ENCODE measurements at places on chromosomes 5 and 9. TPM values are rescaled to one million over a fixed set of nuclear protein-coding genes. Genes with fewer than 3 reads are reported as not detected.

IL13 gene
- total RNA-seq = not detected

GRCh38 chr5:172748341-172748843, 22.6 kb downstream of the DUSP1 start:
- H3K4me1 ChIP-seq = peaks cover 3% of the 10 kb centered on the region
- H3K27me3 ChIP-seq = no peaks in the 10 kb centered on the region
- no peak for DNase-seq
- no peak overlapping the region for H3K4me3 ChIP-seq

- no peaks in the 10 kb centered on the region for H3K27me3 ChIP-seq
- no peak overlapping the region for H3K4me3 ChIP-seq
- DNase-seq = no peak
- no peak overlapping the region for H3K27ac ChIP-seq
Observed at GRCh38 chr5:131413605-131414559, 150.0 kb downstream of the CDC42SE2 start.

GRCh38 chr9:91865041-91865440, 85.0 kb downstream of the ROR2 start:
- no peaks in the 10 kb centered on the region for H3K4me1 ChIP-seq
- DNase-seq = no peak
- no peak overlapping the region for H3K4me3 ChIP-seq
- no peaks in the 10 kb centered on the region for H3K27me3 ChIP-seq

- H3K27me3 ChIP-seq = no peaks in the 10 kb centered on the region
- H3K36me3 ChIP-seq = no peaks in the 10 kb centered on the region
- no peak overlapping the region for H3K4me3 ChIP-seq
- no peak for DNase-seq
- no peaks in the 10 kb centered on the region for H3K4me1 ChIP-seq
Observed at GRCh38 chr9:14455243-14455642, 141.3 kb upstream of the NFIB start.

GRCh38 chr5:103840600-103840999, 278.0 kb upstream of the NUDT12 start:
- no peaks in the 10 kb centered on the region for H3K4me1 ChIP-seq
- no peaks in the 10 kb centered on the region for H3K36me3 ChIP-seq
- H3K27me3 ChIP-seq = no peaks in the 10 kb centered on the region
- H3K4me3 ChIP-seq = no peak overlapping the region
- H3K27ac ChIP-seq = no peak overlapping the region

- H3K4me1 ChIP-seq = no peaks in the 10 kb centered on the region
- no peak for DNase-seq
- peaks cover 6% of the 10 kb centered on the region for H3K36me3 ChIP-seq
- no peaks in the 10 kb centered on the region for H3K27me3 ChIP-seq
- no peak overlapping the region for H3K27ac ChIP-seq
- no peak overlapping the region for H3K4me3 ChIP-seq
Observed at GRCh38 chr9:2082772-2083171, 67.6 kb downstream of the SMARCA2 start.

DNA sequence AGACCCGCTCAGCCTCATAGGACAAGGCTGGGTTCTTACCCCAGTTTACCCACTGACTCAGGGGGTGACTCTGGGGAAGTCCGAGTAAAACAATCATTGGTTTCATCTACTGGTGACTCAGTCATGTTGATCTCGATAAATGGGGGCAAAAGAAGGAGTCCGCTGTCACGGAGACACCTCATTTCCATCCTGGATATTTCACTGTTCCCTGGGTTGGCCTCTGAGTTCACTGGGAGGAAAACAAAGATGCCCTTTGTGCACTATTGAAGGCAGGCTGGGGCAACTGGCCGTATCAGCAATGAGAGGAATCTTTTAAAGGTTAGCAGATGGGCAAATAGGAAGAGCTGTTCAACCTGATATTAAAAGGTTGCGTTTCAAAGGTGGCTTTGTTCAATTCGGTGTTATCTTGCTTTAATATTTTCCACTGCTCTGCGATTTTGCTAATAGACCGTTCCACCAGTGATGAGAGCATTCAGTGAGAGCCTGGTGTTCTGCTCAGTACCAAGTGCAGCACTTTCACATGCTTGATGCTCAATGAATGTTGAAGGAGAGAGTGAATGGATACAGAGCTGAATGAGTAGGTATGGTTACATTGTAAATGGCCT, 110.2 kb upstream of the EGFLAM start:
- H3K4me3 ChIP-seq = no peak overlapping the region
- no peak for DNase-seq
- no peaks in the 10 kb centered on the region for H3K36me3 ChIP-seq
- no peaks in the 10 kb centered on the region for H3K4me1 ChIP-seq

DNA sequence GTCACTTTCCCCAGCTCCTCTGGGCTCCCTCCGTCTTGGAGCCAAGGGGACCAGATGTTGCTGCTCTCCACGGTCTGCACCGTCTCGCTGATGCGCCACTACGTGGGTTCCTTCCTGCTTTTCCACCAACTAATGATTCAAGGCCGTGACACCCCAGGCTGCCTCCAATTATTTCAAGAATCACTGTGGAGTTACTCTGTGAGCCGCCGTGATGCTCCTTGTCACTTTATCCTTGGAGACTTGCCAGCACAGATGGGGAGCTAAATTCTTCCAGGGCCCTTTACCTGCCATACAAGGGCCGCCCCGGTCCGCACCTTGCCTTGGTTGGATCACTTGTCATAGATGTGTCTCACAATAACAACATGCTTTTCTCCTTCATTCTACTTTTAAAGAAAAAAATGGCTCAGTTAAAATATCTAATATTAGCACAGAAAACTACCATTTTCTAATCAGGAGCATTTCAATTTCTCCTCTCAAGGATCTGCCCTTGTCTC, 202.0 kb downstream of the FSTL4 start:
- H3K36me3 ChIP-seq = no peaks in the 10 kb centered on the region
- H3K27me3 ChIP-seq = peaks cover 5% of the 10 kb centered on the region
- H3K4me1 ChIP-seq = no peaks in the 10 kb centered on the region
- H3K4me3 ChIP-seq = no peak overlapping the region
- no peak overlapping the region for H3K27ac ChIP-seq
- DNase-seq = no peak

DNA sequence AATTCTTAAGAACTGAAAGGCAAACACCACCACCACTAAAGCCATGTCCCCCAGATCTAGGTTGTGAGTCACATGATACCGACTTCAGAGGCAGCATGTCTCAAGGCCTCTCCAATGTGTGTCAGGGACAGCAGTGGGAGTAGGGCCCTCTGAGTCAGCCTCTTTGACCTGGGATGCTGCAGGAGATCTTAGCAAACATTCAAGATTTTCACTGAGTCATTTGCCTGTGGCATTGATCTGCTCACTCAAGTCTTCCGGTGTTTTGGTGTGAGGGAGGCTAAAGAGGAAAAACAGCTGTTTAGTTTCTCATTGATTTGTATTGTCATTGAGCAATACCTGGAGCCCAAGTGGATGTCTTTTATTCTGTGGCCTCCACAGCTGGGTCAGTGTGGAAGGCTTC, 36.1 kb downstream of the TMC1 start:
- H3K4me3 ChIP-seq = no peak overlapping the region
- no peak overlapping the region for H3K27ac ChIP-seq
- no peak for DNase-seq
- H3K36me3 ChIP-seq = no peaks in the 10 kb centered on the region
- H3K27me3 ChIP-seq = no peaks in the 10 kb centered on the region
- no peaks in the 10 kb centered on the region for H3K4me1 ChIP-seq

GRCh38 chr5:24632353-24632752, 12.4 kb downstream of the CDH10 start:
- no peaks in the 10 kb centered on the region for H3K36me3 ChIP-seq
- no peaks in the 10 kb centered on the region for H3K4me1 ChIP-seq
- no peaks in the 10 kb centered on the region for H3K27me3 ChIP-seq
- no peak overlapping the region for H3K4me3 ChIP-seq
- no peak overlapping the region for H3K27ac ChIP-seq

DNA sequence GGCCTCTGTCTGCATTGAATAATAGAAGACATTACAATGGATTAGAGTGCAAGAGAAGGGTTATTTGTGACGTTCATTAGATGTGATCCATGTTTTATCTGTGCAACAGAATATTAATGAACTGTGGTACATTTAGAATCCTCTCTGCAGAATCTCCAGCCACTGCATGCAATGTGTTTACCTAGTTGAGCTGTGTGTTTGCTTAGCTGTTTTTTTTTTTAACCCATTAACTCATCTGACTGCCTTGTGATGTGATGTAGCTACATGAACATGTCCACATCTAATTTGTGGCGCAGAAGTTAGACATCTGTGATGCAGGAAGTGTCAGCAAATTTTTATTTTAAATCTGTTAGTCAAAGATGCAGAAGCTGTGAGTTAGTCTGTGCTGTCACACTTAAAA, 236.9 kb downstream of the CD180 start:
- H3K4me1 ChIP-seq = no peaks in the 10 kb centered on the region
- H3K4me3 ChIP-seq = no peak overlapping the region
- no peaks in the 10 kb centered on the region for H3K27me3 ChIP-seq
- no peaks in the 10 kb centered on the region for H3K36me3 ChIP-seq

DNA sequence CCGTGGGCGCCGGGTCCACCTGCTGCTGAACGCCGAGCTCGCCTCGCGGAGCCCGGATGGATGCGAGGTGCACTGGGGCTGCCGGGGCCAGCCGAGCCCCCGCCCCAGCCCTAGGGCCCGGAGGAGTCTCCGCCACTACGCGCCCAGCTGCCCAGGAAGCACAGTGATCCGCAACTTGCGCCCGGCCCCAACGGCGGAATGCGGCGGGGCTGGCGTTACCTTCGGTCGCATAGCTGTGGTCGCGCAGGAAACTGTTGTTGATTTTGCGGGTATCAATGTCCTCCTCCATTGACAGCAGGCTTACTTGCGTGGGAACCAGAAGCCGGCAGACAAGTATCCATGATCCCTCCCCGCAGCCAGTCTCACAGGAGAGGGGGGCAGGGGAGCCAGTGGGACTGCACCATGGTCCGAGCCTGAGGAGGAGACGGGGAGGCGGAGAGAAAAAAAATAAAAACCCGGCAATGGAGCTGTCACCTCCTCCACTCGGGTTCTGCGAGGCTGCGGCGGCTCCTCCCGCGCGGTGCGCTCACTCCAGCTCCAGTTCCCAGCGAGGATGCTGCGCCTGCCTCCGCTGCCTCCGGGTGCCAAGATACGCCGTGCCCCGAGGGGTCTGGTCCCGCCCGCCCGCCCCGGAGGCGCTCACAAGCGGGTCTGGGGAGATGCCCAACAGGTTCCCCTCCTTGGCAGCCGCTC, 628 bp downstream of the PPP2R2B start:
- peak overlapping the region; percentile 23 for H3K4me3 ChIP-seq
- H3K4me1 ChIP-seq = no peaks in the 10 kb centered on the region
- peaks cover 20% of the 10 kb centered on the region for H3K27me3 ChIP-seq
- H3K36me3 ChIP-seq = no peaks in the 10 kb centered on the region

DNA sequence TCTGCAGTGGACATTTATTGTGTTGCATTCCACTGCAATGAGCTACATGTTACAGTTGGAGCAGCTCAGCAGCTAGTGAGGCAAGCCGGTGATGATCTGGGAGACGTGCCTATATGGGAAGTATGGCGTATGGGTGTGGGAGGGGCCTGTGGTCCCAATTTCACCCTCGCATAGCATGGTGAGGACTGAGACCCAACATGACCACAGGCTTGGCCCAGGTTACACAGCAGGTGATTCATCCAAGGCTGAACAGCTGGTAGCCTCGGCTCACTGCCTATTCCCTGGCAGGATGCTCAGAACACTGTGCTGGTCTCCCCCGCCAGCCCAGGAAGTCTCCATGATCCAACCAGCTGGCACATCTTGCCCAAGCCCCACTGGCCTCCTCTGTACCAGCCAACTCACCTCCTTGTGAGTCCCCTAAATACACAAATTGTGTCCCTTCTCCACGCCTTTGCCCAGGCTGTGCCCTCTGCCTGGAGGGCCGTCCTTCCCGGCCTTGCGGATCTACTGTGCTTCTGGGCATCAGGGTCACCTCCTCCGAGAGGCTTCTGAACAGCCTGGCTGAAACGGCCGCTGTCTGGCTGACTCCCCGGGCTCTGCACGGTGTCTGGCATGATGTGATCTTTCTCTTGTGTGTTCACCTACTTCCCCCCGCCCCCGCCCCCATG, 81.4 kb downstream of the NSUN2 start:
- H3K4me1 ChIP-seq = no peaks in the 10 kb centered on the region
- no peaks in the 10 kb centered on the region for H3K27me3 ChIP-seq
